GOT3 (cell line): ENCODE measurements at places on chromosomes 12 and 14.

DNA sequence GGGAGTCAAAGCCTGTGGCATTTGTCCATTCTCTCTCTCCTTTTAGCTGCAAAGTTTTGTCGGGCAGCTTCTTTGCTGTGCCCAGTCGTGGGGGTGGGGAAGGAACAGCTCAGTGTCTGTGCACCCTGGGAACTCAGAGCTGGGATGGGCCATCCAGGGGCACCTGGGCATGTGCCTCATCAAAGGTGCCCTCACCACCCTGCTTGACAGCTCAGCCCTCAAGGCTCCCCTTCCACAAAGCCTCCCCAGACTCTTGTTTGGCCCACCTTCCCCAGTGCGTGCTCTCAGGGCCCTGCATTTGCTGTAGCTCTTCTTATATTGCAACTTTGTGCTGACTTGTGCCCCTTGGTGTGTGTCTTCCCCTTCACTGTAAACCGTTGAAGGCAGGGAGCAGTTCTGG, 112.6 kb downstream of the ESRRB start:
- DNase-seq: no peak

GRCh38 chr14:27367345-27367744, 769.5 kb upstream of the NOVA1 start:
- no peak for DNase-seq

- DNase-seq: no peak
These were observed 1.1 kb upstream of the DPPA3 start for GRCh38 chr12:7709969-7710675.

DNA sequence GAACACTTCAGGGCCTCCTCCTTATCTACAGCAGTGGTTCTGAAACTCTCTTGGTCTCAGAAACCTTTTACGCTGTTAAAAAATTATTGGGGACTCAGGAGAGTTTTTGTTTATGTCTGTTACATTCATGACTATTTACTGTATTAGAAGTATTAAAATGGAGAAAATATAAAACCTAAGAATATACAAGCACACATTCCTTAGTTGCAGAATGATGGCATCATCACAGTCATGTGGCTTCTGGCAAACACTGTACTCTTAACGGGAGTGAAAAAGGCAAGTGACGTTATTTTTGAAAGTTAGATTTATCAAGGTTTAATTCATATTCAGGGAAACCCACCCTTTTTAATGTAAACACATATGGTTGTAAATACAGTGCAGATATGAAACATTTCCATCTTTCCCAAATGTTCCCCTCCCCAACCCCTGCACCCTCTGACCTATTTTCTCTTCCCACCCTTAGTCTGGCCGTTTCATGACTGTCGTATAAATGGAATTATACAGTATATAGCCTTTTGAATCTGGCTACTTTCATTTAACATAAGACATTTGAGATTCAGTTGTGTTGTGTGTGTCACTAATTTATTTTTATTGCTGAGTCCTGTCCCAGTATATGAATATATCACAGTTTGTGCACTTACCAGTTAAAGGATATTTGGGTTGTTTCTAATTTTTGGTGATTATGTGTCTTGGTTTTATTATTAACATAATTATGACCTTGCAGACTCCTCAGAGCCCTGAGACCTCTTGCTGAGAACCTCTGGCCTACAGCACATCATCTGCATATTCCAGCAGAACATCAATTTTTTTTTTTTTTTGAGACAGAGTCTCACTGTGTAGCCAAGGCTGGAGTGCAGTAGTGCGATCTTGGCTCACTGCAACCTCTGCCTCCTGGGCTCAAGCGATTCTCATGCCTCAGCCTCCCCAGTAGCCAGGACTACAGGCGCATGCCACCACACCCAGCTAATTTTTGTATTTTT, 457.0 kb downstream of the PCNX1 start:
- DNase-seq: no peak

DNA sequence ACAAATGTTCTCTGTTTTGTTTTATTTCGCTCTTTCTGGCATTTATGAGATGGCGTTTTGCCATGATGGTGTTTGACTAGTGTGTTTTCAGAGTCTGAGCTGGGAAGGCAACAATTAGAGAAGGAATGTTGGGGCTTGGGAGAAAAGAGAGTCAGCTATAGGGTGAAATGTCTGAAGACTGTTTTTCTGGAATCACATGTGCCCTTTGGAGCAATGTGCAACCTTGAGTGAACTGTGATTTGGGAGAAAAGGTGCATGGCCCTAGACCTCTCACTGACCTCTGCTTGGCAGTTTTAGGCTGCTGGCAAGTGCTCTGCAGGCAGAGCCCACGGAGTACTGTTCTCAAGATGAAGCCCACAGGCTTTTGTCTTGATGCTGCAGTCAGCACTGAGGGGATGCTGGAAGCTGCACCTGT, 379.9 kb upstream of the PDE3A start:
- no peak for DNase-seq

DNA sequence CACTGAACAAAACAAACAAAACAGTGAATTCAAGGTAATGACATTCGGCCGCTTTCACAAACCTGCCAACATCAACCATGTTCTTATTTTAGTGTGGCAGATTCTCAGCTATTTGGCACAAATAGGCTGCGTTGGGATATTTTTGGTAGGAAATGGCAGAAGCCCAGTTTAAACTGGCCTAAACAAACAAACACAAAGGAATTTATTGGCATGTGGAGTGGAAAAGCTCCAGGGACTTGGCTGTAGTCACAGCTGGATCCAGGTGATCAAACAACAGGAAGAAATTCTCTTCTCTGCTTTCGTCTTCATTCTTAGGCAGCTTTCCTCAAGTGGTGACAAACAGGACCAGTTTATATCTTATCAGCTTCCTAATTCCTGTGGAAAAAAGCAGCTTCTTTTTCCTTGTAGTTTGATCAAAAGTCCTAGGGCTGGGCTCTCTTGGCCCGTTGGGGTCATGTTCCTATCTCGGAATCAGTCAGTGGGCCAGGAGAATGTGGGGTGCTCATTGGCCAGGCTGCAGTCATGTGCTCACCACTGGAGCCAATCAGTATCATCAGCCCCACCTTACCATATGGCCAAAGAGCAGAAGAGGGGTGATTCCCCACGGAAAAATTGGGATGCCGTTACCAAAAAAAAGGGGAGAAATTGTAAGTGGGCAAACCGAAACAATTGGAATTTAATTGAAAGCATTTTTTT, 22.6 kb downstream of the C12orf75 start:
- no peak for DNase-seq

- DNase-seq: no peak
These were observed 262.5 kb upstream of the TMEM132C start for GRCh38 chr12:128004383-128004938.

DNA sequence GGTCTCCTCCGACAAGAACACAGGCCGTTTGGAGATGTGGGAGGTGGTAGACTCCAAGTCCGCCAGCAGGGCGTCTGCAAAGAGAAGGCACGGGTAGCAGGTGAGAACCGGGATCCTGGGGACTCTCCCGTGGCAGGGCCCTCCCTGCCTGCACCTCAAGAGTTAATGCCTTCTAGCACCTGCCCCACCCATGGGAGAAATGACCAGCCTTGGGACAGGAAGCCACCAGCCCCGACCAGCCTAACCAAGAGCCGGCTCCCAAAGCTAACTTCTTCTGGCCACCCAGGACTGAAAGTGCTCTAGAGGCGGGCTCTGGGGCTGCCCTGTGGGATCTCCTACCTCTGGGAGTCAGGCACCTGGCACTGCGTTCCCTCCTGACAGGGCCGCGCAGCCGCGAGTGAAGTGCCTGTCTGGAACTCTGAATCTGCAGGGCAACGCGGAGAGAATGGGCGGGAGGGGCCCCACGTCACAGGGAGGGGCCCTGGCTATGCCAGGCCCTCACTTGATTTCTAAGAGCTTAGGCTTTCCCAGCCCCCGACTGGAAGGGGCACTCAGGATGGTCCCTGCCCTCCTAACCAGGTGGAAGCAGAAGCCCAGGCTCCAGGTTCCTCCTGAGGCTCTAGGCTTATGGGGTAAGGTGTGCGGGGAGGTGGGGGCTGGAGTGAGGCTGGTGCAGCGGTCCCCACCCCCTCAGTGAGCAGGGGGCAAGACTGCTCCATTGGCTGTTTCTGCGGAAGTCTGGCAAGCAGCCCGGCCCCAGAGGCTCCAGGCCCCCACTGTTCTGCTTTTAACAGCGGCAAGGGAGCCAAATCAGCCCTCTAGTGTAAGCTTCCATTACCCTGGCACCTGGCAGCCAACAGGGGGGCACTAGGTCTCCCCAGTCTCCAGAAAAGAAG, 23.6 kb upstream of the RPLP0 start:
- no peak for DNase-seq

- DNase-seq: no peak
These were observed at the start of gene LRRC9 for GRCh38 chr14:59919570-59920377. Gene LRRC9, plus strand, starts transcription at chr14:59920144.

GRCh38 chr12:43151441-43151981, 400.5 kb downstream of the ADAMTS20 start:
- DNase-seq: no peak

DNA sequence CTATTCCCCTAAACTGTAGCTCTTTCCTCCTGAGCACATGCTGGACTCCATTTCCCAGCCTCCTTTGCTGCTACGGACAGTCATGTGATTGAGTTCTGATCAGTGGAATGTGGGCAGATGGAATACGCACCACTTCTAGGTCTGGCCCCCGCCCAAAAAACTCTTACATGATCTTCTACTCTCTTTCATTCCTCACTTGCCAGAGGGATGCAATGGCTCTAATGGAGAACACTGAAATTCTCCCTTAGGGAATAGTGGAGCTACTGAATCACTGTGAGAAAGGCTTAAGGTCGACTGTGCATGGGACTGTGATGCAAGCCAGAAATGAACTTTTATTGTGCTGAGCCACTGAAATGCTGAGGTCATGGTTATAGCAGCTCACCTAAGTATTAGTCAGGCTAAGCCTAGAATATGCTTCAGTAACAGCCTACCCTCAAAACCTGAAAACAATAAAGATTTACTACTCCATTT, 13.0 kb upstream of the TMED2 start:
- peak; percentile 44 for DNase-seq

- no peak for DNase-seq
These were observed 95.8 kb upstream of the ATXN7L3B start for GRCh38 chr12:74441872-74442271.

- no peak for DNase-seq
These were observed 4.5 kb downstream of the DAO start for GRCh38 chr12:108884116-108885012.

GRCh38 chr12:81543621-81544139, 215.5 kb downstream of the PPFIA2 start:
- no peak for DNase-seq

DNA sequence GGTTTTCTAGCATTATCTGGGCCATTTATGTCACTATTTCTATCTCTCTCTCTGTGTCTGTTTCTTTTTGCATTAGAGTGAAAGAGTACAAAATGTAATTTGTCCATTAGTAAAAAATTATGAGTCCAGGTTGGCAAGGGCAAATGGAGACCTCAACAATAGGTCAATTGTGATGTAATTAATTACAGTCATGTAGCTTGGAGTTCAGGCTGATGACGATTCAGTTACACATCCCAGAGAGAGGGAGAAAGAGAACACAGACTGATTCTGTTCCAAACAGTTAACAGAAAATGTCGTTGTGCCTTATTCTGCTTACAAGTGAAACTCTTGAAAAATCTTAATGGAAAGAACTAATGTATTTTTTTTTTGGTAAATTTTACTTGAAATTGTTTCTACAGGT, 83.3 kb downstream of the ATXN7L3B start:
- no peak for DNase-seq

DNA sequence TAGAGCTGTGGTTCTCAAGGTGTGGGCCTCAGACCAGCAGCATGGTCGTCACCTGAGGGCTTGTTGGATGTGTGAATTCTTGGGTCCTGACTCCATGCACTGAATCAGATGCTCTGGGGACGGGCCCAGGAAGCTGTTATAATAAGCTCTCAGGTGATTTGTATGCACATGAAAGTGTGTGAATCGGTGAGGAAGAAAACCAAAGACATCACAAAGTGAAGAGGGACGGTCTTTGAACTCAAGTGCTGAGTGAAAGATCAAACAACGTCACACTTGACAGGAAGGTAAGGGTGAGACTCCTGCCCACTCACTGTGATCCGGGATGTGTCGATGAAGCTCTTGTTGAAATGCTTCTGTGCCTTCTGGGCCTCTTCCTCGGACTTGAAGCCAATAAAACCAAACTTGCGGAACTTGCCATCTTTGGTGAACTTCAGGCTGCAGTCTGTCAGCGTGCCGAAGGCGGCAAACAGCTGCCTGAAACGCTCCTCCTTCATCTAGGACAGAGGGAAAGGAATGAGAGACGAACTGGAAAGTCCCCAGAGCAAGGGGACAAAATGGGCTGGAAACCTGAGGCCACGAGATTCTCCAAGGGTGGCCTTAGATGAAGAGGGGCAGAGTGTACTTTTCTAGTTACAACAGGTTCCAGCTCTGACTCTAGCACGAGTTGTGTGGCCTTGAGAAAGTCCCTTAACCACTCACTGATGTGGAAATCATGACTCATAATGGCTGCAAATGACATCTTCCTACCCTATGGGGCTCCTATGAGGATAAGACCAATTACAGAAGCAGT, 4.0 kb downstream of the RBM19 start:
- DNase-seq: no peak

GRCh38 chr14:92952481-92953298, 29.7 kb downstream of the CHGA start:
- DNase-seq: no peak

DNA sequence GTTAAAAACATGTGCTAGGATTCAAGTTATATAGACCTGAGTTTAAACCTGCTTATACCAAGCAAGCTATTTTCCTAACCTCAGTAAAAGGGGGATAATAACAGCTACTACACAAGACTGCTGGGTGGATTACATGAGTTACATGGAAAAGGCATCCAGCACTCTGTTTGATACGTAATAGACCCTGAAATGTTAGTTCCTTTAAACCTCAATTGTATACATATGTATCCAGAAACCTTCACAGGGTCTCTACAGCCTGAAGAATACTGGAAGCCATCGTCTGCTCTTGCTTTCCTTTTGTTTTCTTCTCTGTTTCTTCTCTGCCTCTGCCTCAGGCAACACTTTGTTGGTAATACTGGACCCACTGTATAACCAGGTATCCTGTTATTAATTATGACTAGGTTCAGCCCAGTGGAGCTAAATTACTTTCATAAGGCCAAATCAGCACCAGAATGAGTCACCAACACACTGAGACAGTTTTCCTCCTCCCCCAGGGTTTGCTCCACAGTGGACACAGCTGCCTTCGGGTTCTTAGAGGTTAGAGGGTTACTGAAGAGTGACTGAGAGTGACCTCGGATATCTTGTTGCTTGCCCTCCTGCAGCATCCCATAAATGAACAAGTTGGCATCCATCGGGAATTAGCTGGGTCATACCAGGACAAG, 127.1 kb downstream of the CAPZA3 start:
- DNase-seq: no peak

DNA sequence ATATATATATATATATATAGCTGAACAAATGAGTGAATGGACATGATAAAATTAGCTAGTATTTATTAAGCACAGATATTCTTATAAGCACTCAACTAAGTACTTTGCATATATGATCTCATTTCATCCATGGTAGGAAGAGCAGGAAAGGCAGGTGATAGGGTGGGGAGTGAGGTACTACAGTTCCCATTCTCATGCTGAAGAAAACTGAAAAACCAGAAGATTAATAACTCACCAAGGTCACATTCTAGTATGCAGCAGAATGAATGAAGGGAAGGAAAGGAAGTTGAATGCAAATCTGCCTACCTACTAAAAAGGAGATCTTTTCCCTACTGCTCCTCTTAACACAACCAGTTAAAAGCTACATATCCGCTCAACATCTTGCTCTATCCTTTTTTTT, 298.1 kb upstream of the TMPO start:
- DNase-seq: no peak
